ENCODE measurements at places on chromosomes 12 and 14.

GRCh38 chr12:115464111-115464581 is 780.2 kb upstream of the TBX3 start:
- no peak for DNase-seq

- no peak for DNase-seq
Observed at GRCh38 chr12:46100551-46101484, 110.4 kb upstream of the SCAF11 start.

GRCh38 chr12:130462558-130463274 is 125.0 kb downstream of the PIWIL1 start:
- DNase-seq, result no peak

DNA sequence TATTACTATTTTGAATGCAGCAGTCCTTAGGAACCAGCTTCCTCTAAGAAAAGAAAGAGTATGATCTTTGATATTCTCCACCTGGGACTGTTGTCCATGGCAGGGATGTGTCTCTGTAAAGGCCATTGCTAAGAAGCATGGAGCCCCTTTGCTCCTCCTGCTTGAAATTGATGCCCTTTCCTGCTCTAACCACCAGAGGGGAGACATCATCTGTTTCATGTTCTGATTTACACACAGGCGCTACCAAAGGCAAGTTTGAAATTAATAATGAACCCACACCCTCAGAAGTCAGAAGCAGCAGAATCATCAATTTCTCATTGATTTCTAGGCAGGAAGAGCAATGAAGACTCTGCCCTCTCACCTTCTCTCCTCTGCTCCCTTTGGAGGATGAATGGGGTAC is 253.8 kb downstream of the RMST start:
- peak; percentile 69 for DNase-seq

DNA sequence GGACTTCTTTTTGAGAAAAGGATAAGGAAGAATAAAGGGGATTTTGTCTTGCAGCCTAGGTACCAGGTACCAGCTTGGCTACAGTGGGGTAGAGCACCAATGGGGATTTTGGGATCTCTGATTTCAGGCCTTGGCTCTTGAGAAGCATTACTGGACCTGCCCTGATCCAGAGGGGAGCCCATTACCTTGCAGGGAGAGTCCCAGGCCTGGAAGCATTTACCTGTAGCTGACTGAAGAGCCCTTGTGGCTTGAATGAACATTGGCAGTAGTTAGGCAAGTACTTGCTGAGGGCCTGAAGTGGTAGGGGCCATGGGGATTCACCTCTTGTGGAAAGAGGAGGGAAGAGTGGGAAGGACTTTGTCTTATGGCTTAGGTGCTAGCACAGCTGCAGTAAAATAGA is 308.2 kb upstream of the FBXO33 start:
- DNase-seq, result no peak

Measured in SK-MEL-5 (cell line).